Hematopoietic multipotent progenitor cell treated with erythropoietin and hydrocortisone succinate and interleukin-3 and kit ligand, for 15 days (in vitro differentiated cells): ENCODE measurements at places on chromosomes 13 and 19.

GRCh38 chr13:63396746-63397145 is 1981.1 kb upstream of the PCDH20 start:
- DNase-seq, result no peak

GRCh38 chr13:41586216-41586615 is 128.9 kb downstream of the RGCC start:
- DNase-seq, result no peak

DNA sequence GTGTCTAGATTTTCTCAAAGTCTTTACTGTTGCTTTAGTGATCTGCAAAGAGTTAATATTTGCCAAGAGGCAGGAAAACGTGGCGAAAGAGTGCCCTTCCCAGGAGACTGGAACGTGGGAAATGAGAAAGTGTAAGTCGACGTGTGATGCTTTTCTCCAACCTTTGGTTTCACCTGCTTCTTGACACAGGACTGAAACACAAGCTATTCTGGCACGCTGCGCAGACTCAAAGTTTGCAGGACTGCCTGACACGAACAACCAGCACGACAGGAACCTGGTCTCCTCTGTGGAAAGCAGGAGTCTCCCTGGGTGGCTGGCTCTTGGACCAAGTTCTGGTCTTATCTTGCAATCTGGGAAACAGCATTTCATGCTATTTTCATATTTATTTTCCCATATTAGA is 28.6 kb downstream of the RFXAP start:
- no peak for DNase-seq

DNA sequence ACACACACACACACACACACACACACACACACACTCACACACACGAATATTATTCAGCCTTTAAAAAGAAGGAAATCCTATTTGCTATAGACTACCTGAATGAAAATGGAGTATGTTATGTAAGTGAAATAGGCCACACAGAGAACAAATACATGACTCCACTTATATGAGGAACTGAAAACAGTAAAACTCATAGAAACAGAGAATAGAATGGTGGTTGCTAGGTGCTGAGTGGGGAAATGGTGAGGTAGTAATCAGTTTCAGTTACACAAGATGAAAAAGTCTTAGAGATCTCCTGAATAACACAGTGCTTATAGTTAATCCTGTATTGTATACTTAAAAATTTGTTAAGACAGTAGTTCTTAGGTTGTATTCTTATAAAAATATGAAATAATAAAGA is 8.2 kb downstream of the ZNF677 start:
- no peak for DNase-seq

DNA sequence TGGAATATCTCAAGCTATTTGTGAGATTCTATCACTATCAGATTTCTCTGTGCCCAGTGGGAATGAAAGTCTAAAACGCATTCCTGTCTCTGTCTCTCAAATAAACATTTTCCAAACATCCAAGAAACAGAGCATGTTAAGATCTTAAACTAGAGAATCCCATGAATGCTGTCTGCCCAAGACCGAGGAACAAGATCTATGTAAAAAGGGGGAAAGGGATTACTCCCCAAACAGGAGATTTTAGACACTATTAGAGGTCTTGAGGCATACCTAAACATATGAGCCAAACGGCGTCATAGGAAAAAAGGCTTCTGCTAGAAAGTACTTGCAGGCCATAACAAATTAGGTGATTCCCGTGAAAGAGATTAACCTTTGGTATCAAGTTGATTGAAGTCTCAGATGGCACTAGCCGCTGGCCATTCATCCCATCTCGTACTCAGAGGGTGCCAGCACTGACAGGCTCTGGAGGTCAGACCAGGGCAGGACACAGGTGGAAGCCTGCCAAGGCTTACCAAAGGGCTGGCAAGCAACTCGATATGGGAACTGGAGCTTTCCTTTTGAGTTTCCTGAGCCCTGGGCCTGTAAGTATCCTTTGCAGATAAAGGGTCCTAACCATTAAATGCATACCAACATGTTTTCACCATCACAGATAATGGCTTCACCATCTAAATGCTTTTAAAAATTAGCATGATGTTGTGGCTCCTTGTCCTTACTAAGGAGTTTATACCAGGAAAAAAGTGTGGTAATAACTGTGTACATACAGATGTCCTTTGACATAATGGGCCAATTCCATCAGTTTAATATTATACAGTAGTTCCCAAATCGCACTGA is 225.2 kb downstream of the FOXO1 start:
- no peak for DNase-seq
